ENCODE measurements at places on chromosomes 7 and 10.

DNA sequence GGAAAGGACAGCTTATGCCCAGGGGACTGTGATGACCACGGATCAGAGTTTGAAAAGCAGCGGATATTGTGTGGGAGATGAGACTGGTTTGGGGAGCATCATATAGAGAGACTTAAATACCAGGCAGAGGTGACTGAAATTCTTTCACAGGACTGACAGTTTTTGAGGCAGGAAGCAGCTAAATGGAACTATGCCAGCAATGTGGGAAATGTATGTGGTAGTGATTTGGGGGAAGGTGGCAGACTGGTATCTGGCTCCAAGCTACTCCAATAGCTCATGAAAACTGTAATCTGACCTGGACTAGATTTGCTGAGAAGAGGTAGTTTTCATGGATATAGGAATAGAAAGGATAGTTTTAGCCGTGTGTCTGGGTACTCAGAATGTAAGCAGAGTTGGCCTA is 592.6 kb downstream of the REEP3 start:
- no peak for DNase-seq
- no peaks in the 10 kb centered on the region for H3K27me3 ChIP-seq
- H3K4me1 ChIP-seq = no peaks in the 10 kb centered on the region
- H3K27ac ChIP-seq = no peak overlapping the region
- H3K4me3 ChIP-seq = no peak overlapping the region

DNA sequence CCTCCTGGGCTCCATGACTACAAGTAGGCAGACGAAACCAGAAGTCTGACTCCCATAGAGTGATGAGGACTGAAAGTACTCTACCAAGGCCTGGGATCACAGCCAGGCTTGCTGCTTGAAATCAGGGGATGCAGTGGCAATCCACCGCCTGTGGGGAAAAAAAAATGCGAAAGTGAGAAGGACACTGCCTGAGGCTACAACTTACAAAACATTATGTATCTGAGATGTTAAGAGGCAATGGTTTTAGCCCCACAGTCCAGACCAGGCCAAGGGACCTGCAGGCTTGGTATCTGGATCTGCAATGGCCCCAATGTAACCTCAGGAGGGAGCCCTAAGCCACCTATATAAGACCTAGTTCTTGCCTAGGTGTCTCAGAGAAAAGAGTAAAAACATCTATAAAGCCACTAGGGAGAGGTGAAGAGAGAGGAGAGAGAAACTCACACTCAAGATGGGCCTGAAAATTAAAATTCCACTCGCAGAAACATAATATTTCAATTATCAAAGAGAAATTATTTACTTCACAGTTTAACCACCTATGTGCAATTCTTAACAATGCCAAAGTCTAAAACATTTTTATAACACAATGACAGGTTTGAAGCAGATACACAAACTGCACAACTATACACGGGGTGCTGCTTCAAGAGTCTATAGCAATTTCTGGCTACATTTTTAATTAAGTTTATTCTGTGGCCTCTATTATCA is 13.9 kb downstream of the DNAJC1 start:
- H3K36me3 ChIP-seq = no peaks in the 10 kb centered on the region
- H3K27ac ChIP-seq = no peak overlapping the region
- no peak overlapping the region for H3K4me3 ChIP-seq

GRCh38 chr7:5559576-5560240 is 136.1 kb upstream of the TNRC18 start:
- no peak overlapping the region for H3K27ac ChIP-seq
- no peaks in the 10 kb centered on the region for H3K36me3 ChIP-seq
- no peak overlapping the region for H3K4me3 ChIP-seq
- H3K27me3 ChIP-seq = no peaks in the 10 kb centered on the region
- no peak for DNase-seq

GRCh38 chr7:36986948-36987724 is 262.8 kb upstream of the AOAH start:
- H3K36me3 ChIP-seq = no peaks in the 10 kb centered on the region
- H3K4me3 ChIP-seq = no peak overlapping the region
- no peaks in the 10 kb centered on the region for H3K27me3 ChIP-seq
- H3K4me1 ChIP-seq = no peaks in the 10 kb centered on the region
- no peak overlapping the region for H3K27ac ChIP-seq

- H3K4me1 ChIP-seq = no peaks in the 10 kb centered on the region
- H3K27me3 ChIP-seq = no peaks in the 10 kb centered on the region
- H3K4me3 ChIP-seq = no peak overlapping the region
- no peak for DNase-seq
These were observed 26.5 kb upstream of the AGBL3 start for GRCh38 chr7:134959810-134960209.

DNA sequence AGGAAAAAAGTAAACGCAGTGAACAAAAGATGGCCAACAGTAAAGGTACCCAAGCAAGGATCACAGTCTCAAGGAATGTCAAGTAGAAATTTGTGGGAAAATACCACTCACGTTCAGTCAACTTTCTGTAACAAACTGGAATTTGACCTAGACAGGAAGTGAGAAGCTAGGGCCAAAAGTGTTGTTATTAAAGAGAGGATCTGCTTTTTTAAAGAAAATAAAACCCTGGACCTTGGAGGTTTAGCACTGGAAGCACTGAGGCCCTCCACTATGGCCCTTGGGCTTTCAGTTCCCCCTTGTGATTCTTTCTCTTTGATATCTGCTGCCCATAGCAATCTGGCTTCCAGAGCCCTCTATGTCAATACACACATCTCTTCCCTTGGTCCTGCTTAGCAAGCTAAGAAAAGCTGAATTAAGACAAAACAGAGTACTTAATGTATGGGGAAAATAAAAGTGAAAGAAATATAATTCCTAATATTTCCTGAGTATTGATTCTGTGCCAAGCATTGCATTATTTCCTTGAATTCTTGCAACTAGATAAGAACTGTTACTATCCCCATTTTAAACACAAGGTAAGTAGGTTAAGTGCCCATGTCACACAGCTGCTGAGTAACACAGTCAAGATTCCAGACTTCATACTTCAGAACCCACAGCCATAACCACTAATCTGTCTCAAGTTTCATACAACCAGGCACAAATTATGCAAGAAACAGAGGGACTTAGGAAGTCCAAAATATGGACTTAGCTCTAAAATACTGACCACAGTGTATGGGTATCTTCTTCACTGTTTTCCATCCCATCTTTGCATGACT is 2.6 kb upstream of the ZNF438 start:
- no peak for DNase-seq
- no peak overlapping the region for H3K4me3 ChIP-seq
- no peaks in the 10 kb centered on the region for H3K36me3 ChIP-seq
- no peaks in the 10 kb centered on the region for H3K4me1 ChIP-seq
